ENCODE measurements at places on chromosomes 2 and 18. TPM values are rescaled to one million over a fixed set of nuclear protein-coding genes. Genes with fewer than 3 reads are reported as not detected.

The GPR35 gene
- total RNA-seq = 2.5 TPM

The SERPINB3 gene
- not detected for total RNA-seq

The GAREM2 gene
- 11.9 TPM for total RNA-seq

The CD302 gene
- total RNA-seq = 1.9 TPM

The TSPYL6 gene
- 0.31 TPM for total RNA-seq

The ERICH2 gene
- not detected for total RNA-seq

The ANKRD62 gene
- 0.63 TPM for total RNA-seq

The CFAP65 gene
- total RNA-seq = 0.63 TPM

The ZNF521 gene
- 20.0 TPM for total RNA-seq

The VSNL1 gene
- total RNA-seq = 19.7 TPM

The EFHD1 gene
- total RNA-seq = 0.63 TPM

The SPHKAP gene
- 51.3 TPM for total RNA-seq

The CPLX4 gene
- not detected for total RNA-seq

The TEX44 gene
- total RNA-seq = not detected

The OTX1 gene
- total RNA-seq = 4.1 TPM

The CYS1 gene
- total RNA-seq = not detected

The LRP1B gene
- total RNA-seq = 117 TPM

The MEX3C gene
- 102 TPM for total RNA-seq

The GALNT14 gene
- 16.0 TPM for total RNA-seq

The ALK gene
- total RNA-seq = 2.5 TPM

The OBSL1 gene
- total RNA-seq = 79.5 TPM

The C2orf78 gene
- not detected for total RNA-seq

The FBLN7 gene
- 2.5 TPM for total RNA-seq

The HOXD12 gene
- total RNA-seq = not detected

The LIMS2 gene
- 2.5 TPM for total RNA-seq

The OTOF gene
- total RNA-seq = 0.31 TPM

The SLC19A3 gene
- total RNA-seq = 3.1 TPM

The IFIH1 gene
- total RNA-seq = 2.2 TPM

The GYPC gene
- total RNA-seq = 8.5 TPM

The C2orf81 gene
- 1.6 TPM for total RNA-seq

The HOXD11 gene
- total RNA-seq = not detected

The DSG4 gene
- total RNA-seq = not detected

The DPP10 gene
- 101 TPM for total RNA-seq

The GPAT2 gene
- 3.1 TPM for total RNA-seq

The RNU2-63P gene
- total RNA-seq = not detected

The AP1S3 gene
- total RNA-seq = 8.5 TPM

The DSC3 gene
- total RNA-seq = 0.31 TPM

The OSR1 gene
- 0.31 TPM for total RNA-seq

The TXNDC2 gene
- total RNA-seq = not detected

The ZNF892 gene
- total RNA-seq = 62.3 TPM

The NTSR2 gene
- total RNA-seq = not detected

The SCN3A gene
- total RNA-seq = 313 TPM

The COL4A3 gene
- 2.5 TPM for total RNA-seq

The MEP1B gene
- not detected for total RNA-seq

The MYO7B gene
- not detected for total RNA-seq

The CROCC2 gene
- total RNA-seq = under 0.01 TPM

The ZNF2 gene
- 9.7 TPM for total RNA-seq

The TPO gene
- 0.31 TPM for total RNA-seq

The PAX8 gene
- total RNA-seq = 0.31 TPM

The PSMA8 gene
- total RNA-seq = not detected

The TBR1 gene
- total RNA-seq = 132 TPM

The PRPF40A gene
- total RNA-seq = 145 TPM

The ANO7 gene
- total RNA-seq = 0.63 TPM

The FOXD4L1 gene
- total RNA-seq = 0.63 TPM

The UGT1A9 gene
- total RNA-seq = not detected

The BOLL gene
- not detected for total RNA-seq

The LRP2 gene
- 1.3 TPM for total RNA-seq

The CCDC68 gene
- total RNA-seq = 1.6 TPM

The APCDD1 gene
- total RNA-seq = 18.8 TPM

All from parietal lobe (tissue), 2 donors.